ENCODE measurements at places on chromosomes 11 and 22.

GRCh38 chr22:29892315-29893156 is 9.6 kb downstream of the MTMR3 start:
- no peak overlapping the region for H3K4me3 ChIP-seq
- no peaks in the 10 kb centered on the region for H3K36me3 ChIP-seq
- no peak overlapping the region for H3K27ac ChIP-seq
- no peak for DNase-seq
- no peaks in the 10 kb centered on the region for H3K4me1 ChIP-seq

DNA sequence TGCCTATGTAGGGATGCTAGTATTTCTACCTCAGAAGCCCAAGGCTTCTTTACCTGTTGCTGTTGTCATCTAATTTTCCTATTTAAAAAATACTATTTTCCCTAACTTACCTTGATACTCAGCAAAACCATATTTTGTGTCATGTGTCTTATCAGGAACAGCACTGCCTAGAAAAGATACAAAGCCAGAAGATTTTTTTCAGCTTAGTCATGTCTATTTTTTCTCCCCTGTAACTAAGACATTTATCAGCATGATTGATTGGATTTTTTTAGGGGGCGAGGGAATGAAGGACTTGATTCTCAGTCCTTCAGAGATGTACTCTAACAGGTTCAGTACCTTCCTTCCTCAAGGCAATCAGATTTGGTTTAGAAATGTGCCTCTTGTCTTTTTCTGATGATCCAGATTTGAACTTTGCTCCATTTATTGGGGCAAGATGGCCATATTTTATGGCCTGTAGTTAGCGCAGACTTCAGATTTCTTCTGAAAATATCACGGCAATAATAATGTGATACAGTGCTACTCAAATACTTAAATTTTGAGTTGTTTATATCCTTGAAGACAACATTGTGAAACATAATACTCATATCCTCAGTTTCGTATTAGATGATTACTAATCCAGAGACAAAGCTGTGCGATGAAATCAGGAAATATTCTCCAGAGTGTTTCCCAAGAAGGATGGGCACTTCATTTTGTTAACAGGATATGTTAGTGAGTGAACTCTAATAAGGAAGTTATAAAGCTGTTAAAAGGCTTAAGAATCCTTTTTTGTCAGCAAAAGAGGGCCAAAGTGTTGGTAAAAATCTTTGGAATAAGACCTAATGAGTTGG is 3.8 kb upstream of the PIK3IP1 start:
- no peaks in the 10 kb centered on the region for H3K36me3 ChIP-seq
- peaks cover 12% of the 10 kb centered on the region for H3K27me3 ChIP-seq
- peaks cover 10% of the 10 kb centered on the region for H3K4me1 ChIP-seq
- H3K27ac ChIP-seq = no peak overlapping the region
- H3K4me3 ChIP-seq = no peak overlapping the region

- no peak overlapping the region for H3K4me3 ChIP-seq
- H3K27me3 ChIP-seq = no peaks in the 10 kb centered on the region
- H3K4me1 ChIP-seq = no peaks in the 10 kb centered on the region
- H3K27ac ChIP-seq = no peak overlapping the region
- no peak for DNase-seq
These were observed 391.4 kb upstream of the CADM1 start for GRCh38 chr11:115895594-115895993.

DNA sequence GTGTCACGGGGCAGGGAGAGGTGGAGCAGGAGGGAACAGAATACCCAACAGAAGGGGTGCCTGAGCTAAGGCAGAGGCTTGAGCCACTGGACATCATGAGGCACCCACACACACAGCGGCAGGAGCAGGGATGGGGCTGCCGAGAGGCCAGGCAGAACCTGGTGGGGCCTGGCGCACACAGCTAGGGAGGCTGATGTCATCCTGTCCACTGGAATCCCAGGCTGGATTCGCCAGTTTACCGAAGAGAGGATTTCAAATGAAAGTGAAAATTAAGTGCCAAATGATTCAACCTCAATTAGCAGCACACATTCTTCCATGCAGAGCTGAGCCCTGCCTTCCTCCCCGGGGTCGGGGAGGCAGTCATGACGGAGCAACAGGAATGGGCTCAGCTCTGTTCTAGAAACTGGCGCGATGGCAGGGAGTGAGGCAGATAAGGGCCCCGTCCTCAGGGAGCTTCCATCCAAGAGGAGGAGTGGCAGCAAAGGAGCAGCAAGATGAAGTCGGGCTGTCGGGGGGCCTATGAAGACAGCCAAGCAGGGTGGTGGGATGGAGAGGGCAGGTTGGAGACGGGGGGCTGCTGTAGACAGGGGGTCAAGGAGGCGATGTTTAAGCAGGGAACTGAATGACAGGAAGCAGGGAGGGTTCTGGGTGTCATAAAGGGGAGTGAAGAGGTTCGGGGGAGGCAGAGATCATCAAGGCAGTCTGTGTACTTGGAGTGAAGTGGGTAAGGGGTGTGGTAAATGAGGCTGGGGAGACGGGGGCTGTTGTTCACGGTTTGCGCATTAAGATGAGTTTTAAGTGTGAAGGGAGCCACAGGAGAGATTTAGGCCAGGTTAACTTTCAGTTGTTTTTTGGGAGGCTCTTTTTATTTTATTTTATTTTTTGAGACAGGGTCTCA is 6.4 kb downstream of the RAC2 start:
- no peaks in the 10 kb centered on the region for H3K27me3 ChIP-seq
- H3K4me1 ChIP-seq = peaks cover 2% of the 10 kb centered on the region
- H3K4me3 ChIP-seq = no peak overlapping the region

- H3K4me3 ChIP-seq = no peak overlapping the region
- no peaks in the 10 kb centered on the region for H3K27me3 ChIP-seq
- DNase-seq = no peak
- no peaks in the 10 kb centered on the region for H3K36me3 ChIP-seq
These were observed 64.3 kb upstream of the PPARA start for GRCh38 chr22:46085828-46086576.

- no peaks in the 10 kb centered on the region for H3K4me1 ChIP-seq
- H3K36me3 ChIP-seq = no peaks in the 10 kb centered on the region
- H3K27ac ChIP-seq = no peak overlapping the region
- H3K27me3 ChIP-seq = no peaks in the 10 kb centered on the region
These were observed 630.4 kb downstream of the OPCML start for GRCh38 chr11:132901638-132902471.

DNA sequence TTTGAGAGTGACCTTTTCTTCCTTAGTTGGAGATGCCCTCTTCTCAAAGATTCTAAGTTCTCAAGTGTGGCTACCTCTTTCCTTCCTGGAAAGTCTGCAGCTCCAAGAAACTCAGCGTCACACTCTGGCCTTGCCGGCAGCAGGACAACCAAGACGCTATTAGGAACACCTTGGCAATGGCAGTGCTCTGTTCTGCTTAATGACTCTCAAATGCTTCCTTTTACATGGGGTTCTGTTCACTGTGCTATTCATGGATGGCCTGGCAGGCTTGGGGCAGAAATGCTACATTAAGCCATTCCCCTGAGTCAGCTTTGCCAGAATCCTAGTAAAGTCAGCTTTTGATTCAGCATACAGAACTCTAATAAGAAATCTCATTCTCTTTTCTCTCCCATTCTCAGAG is 25.9 kb downstream of the LARGE2 start:
- H3K4me3 ChIP-seq = no peak overlapping the region
- no peaks in the 10 kb centered on the region for H3K4me1 ChIP-seq
- peaks cover 3% of the 10 kb centered on the region for H3K36me3 ChIP-seq
- H3K27ac ChIP-seq = no peak overlapping the region
- H3K27me3 ChIP-seq = no peaks in the 10 kb centered on the region

GRCh38 chr22:39574779-39575551 is 4.4 kb downstream of the CACNA1I start:
- H3K36me3 ChIP-seq = no peaks in the 10 kb centered on the region
- no peak for DNase-seq
- H3K4me3 ChIP-seq = no peak overlapping the region

DNA sequence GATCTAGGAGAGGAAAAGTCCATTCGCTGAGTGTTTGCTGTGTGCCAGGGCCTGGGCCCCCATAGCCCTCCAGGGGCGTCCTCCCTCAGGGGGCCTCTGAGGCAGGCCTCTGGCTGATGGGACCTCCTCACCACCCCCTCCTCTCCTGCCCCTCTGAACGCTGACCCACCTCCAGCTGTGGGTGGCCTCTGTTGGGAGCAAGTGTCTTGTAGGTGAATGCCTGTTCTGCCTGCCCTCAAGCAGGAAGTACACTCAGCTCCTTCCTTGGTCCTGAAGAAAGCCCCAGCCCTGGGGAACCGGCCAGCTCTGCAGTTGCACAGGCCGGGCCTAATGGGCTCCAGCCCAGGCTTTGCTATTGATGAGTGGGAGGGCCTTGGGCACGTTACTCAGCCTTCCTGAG is 3.5 kb downstream of the MYO7A start:
- no peak for DNase-seq
- H3K4me3 ChIP-seq = no peak overlapping the region
- no peaks in the 10 kb centered on the region for H3K36me3 ChIP-seq
- H3K27me3 ChIP-seq = no peaks in the 10 kb centered on the region
- H3K27ac ChIP-seq = no peak overlapping the region

DNA sequence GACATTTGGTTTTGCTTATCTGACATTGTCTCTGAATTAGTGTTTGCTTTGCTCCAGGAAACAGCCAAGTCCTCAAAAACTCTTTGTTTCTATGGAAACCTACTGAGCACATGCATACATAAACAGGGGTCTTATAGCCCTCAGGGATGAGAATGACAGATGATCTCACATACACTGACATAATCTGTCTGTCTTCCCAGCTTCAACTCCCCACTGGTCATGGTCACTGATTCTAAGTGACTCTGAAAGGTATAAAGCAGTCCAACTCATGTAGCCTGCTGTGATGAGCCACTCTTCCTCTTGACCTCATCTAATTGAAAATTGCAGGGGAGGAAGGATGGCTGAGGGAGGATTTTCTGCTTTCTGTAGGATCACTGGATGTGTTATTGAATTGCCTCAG is 12.6 kb downstream of the ZNF143 start:
- no peaks in the 10 kb centered on the region for H3K27me3 ChIP-seq
- H3K36me3 ChIP-seq = peaks cover 25% of the 10 kb centered on the region
- DNase-seq = no peak
- no peak overlapping the region for H3K4me3 ChIP-seq
- H3K27ac ChIP-seq = no peak overlapping the region

DNA sequence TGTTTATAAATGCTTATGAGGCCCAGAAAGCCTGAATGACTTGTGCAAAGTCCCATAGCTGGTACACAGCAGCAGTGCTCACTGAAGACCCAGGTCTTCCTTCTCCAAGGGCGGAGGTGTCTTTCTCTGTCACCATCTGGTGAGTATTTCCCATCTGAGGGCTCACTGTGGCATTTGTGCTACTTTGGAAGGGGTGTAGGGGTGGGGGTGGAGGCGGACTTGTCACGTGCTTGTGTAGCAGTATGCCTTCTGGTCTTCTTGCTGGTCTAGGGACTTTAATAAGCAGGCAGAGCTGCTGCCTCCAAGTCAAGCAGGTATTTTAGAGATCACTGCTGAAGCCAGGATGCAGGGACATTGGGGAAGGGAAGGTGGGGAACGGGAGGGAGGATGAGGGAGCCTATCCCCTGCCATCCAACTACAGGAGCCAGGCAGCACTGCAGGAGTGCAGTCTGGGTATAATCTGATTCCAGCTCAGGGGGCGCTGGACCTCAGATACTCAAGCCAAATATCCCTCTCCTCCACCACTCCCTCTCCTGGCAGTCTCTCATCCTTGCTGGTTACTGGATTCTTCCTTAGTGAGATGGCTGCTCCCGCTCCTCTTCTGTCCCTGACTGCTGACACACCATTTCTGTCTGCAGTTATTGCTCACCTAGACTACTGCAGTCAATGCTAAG is 3.4 kb downstream of the ABCC8 start:
- DNase-seq = peak; percentile 84
- no peak overlapping the region for H3K27ac ChIP-seq
- peaks cover 89% of the 10 kb centered on the region for H3K27me3 ChIP-seq

DNA sequence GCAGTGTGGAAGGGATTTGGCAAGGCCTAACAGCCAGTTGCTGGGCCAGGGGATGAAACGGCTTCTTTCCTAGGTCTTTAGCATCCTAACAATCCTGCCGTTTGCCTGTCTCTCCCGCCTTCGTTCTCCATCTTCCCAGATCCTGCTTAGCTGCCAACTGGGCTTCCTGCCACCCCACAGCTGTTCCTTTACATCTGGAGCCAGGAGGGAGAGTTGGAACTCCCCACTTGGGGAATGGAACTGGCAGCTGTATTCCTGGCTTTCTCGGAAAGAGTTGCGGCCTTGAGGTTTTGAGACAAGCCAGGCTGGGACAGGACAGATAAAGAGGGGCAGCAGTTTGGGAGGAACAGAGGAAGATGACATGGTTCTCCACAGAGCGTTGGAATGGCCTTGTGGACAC is 59.6 kb downstream of the ST3GAL4 start:
- no peak overlapping the region for H3K4me3 ChIP-seq
- H3K27ac ChIP-seq = no peak overlapping the region
- no peaks in the 10 kb centered on the region for H3K36me3 ChIP-seq
- DNase-seq = no peak

GRCh38 chr11:62120001-62120400 is 3.8 kb upstream of the INCENP start:
- no peaks in the 10 kb centered on the region for H3K27me3 ChIP-seq
- no peaks in the 10 kb centered on the region for H3K36me3 ChIP-seq
- no peak overlapping the region for H3K27ac ChIP-seq

GRCh38 chr11:45335434-45335833 is 49.3 kb upstream of the SYT13 start:
- no peak overlapping the region for H3K27ac ChIP-seq
- peaks cover 8% of the 10 kb centered on the region for H3K27me3 ChIP-seq
- H3K4me1 ChIP-seq = peaks cover 2% of the 10 kb centered on the region
- no peak for DNase-seq
- H3K36me3 ChIP-seq = no peaks in the 10 kb centered on the region

DNA sequence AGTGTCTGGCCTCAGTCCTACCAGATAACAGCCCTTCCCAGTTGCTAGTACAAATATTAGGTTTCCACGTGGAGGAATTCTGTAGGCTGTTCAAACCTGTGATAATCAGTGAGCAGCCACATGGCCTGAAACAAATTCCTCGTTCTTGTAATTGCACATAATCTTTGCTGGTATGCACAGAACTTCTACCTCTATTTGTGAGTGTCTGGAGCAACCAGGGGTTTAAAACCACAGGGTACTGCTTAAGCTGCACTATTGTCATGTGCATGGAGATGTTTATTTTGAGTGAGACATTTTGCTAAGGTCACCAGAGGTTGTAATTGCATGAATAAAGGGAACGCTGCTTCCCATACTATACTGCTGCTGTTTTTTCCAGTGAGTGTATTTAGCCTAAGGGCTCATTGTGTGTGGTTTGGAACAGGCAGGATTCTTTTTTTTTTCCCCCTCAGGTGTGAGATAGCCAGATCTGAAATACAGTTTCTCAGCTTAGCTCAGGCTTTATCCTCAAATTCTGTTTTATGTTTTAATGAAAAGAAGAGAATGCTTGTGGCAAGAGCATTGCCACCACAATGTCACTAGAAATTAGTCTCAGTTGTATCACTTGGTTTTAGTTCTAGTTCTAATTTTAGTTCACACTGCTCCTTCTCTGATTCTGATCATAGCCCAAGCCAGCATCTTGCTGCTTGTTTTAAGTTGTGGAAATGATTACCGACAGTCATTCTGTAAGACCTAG is 60.5 kb downstream of the CYB5R2 start:
- no peaks in the 10 kb centered on the region for H3K27me3 ChIP-seq
- peak overlapping the region; percentile 72 for H3K27ac ChIP-seq
- no peaks in the 10 kb centered on the region for H3K36me3 ChIP-seq
- H3K4me3 ChIP-seq = no peak overlapping the region
- peak; percentile 69 for DNase-seq
- peaks cover 18% of the 10 kb centered on the region for H3K4me1 ChIP-seq
